CD4-positive, alpha-beta T cell treated with Interleukin-15 for 4 hours (primary cell): ENCODE measurements at places on chromosomes 12 and 14.

DNA sequence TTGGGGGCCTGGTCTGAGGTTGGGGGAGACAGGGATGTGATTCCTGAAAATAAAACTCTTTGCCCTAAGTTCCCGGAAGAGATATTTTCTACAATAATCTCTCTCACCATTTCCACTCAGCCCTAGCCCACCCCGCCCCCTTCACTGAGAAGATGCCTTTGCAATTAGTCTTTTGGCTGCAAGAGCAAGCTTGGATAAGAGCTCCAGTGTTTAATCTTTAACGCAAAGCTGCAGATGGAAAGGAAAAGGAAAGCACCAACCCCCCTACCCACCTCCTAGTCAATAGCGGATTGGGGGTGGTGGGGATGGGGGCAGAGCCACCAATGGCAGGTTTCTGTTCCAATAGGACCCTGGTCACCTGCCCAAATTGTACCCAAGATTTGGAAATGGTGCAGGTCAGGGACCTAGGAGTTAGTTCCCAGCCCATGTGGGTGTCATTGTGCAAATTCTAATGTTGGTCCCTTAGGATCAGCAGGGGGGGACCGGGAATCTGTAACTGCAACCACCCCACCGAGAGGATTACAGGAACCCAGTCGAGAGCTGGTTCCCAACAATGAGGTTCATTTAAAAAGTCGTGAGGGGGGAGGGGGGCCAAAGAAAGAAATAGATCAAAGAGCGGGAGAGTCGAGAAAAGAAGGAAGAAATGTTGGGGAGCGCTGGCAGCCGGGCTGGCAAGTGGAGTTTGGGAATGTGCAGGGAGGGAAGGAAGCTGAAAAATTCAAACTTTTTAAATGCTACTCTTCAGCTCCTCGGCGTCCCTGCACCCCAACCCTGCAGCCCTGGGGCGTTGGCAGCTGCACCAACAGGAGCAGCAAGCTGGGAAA lies 1.6 kb downstream of the ZFP36L1 start:
- no peak for DNase-seq

DNA sequence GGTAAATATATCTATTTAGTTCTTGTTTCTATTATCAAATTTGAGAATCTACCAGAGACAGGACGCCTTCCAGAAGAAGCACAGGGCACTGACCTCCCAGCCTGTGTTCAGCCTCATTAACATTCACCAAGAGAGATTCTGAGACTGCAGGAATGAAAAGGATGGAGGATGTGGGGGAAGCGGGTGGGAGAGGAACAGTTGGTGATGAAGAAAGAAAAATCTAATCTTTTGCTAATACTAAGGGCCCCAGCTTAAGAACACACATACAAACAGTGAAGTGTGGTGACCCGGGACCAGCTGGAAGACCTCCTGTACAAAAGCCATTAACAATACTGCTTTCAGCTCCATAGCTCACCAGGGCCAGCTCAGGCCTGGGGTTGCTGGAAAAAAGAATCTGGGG lies 160.5 kb downstream of the NUAK1 start:
- DNase-seq: no peak

GRCh38 chr12:66775871-66776270 lies 97.0 kb upstream of the GRIP1 start:
- DNase-seq: no peak

DNA sequence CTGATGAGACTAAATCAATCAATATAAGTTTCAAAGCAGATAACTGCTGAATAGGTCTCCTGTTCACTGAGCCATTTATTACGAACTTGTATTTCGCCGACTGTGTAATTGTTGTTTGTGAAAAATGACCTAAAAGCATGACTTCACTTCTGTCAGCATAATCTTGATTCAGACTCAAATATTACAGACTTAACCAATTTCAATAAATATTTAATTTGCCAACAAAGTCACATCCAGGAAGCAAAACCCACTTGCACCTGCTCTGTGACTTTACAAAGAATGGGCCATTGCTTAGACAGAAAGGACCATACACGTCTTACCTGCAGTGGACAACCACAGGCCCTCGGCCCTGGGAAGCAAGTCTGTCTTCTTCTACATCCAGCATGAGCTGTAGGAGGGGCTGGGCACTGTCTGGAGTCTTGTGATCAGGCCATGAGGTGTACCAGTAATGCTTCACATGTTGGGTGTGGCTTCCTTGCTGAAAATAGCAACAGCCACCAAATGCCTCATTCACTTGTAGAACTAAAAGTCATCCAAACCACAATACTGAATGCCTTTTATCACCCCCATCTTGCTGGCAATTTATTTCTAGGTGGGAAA lies 23.5 kb upstream of the PTPRB start:
- DNase-seq: peak; percentile 5

- no peak for DNase-seq
Observed at GRCh38 chr12:42640391-42640790, 50.8 kb upstream of the PRICKLE1 start.
